Left renal cortex interstitium (tissue), 4 donors: ENCODE measurements at places on chromosomes 1 and 21.
A peak's percentile ranks its signal among the peaks of the same experiment; 100 is the strongest.

GRCh38 chr1:203513585-203514031, 19.7 kb downstream of the OPTC start:
- no peak for DNase-seq

- no peak for DNase-seq
These were observed 816 bp downstream of the HYI start for GRCh38 chr1:43452789-43453441.

DNA sequence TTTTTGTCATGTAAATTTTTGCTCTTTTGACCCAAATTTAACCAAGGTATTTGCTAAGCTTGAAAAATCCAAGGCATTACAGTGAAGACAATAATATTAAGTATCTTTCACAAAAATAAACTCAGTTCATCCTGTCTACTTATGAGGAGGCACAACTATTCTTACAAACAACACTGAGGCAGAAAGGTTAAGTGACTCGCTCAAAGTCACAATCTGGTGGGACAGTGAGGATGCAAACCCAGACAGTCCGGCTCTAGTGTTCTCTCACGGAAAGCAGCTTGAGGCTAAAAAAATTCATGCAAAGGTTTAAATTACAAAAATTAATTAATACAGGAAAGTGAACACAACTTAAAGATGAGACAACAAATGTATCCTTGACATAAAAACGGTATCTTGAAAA, 125.3 kb downstream of the SIPA1L2 start:
- DNase-seq: no peak

DNA sequence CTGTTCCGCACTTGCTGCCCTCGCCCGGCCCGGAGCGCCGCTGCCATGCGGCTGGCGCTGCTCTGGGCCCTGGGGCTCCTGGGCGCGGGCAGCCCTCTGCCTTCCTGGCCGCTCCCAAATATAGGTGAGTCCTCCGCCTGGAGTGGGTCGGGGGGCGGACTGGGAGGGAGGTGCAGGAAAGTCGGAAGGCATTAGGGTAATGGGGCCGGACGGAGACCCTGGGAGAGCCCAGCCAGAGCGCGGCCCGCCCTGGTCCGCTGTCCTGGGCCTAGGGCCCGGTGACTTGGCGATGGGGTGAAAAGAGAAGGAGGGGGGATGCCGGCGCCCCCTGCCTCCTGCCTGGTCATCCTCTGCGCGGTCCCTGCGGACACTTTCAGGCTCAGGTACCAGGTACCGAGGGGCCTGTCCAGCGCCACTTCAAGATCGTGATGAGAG, 243 bp downstream of the ADAM15 start:
- DNase-seq: no peak

DNA sequence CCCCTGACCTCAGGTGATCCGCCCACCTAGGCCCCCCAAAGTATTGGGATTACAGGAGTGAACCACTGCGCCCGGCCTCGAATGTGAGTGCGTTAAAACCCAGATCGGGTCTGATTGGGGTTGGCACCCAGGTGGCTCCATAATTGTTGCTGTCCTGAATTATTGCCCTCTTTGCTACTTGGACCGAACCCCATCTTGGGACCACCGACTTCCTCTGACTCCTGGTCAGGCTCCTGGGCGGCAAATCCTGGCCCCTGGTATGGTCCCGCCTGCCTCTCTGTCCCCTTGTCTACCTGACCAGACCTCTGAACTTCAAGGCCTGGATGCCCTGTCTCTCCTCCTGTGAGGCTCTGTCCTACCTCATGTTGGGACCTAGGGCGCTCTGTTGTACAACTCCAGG, 32.8 kb downstream of the L1TD1 start:
- no peak for DNase-seq

DNA sequence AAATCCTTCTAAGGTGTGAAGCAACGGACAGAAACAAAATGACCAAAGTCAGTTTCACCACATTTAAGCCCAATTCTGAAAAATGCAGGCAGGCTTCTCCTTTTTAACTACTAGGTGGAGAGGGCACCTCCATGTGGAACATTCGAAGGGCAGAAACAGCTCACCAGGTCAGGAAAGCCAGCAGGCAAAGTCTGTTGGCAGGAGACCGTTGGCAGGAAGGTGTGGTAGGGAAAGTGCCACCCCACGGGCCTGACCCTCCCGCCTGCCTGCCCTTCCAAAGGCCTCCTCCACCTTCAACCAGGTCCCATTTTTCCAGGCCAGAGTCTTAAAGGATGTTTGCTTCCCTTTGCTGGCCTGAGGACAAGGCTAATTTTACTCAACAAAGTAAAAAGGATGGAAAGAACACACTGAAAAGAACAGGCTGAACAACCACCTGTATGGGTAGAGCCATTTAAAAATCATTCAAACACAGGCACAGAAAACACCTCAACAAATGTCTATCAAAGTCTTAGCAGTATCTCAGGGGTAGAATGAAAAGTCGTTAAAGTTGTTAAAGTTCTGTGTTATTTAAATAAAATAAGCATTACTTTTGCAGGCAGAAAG, 26.4 kb downstream of the CAPZB start:
- DNase-seq: no peak

GRCh38 chr1:239386453-239387303, at the start of gene CHRM3:
Gene CHRM3 (plus strand): TSS chr1:239386568. CDS start chr1:239907452, 520,884 bp downstream.
- peak; percentile 61 for DNase-seq

- no peak for DNase-seq
These were observed 103.8 kb upstream of the PDE4B start for GRCh38 chr1:65688848-65689247.

GRCh38 chr1:116453906-116454305, 80.9 kb downstream of the ATP1A1 start:
- DNase-seq: no peak

- no peak for DNase-seq
These were observed 15.6 kb downstream of the PODN start for GRCh38 chr1:53077599-53077965.

- DNase-seq: no peak
These were observed 108.0 kb downstream of the BRINP2 start for GRCh38 chr1:177278626-177279390.

DNA sequence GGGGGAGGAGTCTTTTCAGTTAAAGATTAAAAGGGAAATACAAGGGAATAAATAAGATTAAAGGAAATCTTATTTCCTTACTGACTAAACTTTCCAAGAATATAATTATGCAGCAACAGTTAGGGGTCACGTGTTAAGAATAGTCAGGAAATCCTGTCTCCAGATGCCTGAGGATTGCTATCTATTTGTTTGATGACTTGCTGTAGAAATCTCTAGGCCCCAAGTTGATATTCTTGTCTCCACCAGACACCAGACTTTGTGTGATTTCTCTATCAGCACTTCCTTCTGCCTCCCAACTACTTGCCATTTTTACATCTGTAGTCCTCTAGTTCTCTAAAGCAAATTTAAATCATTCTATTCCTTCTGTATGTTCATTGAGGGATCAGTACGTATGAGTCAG, 77.5 kb downstream of the RPAP2 start:
- DNase-seq: no peak

- DNase-seq: no peak
These were observed 15.7 kb upstream of the WDTC1 start for GRCh38 chr1:27218736-27219135.

- no peak for DNase-seq
These were observed 213.1 kb downstream of the RERE start for GRCh38 chr1:8604041-8604945.

- DNase-seq: no peak
These were observed 3.7 kb downstream of the ARTN start for GRCh38 chr1:43937179-43937865.

- no peak for DNase-seq
These were observed 597.8 kb downstream of the KIF26B start for GRCh38 chr1:245752561-245752960.

- no peak for DNase-seq
These were observed 169.5 kb downstream of the VAV3 start for GRCh38 chr1:107795441-107795840.

- DNase-seq: no peak
These were observed 23.3 kb downstream of the TFF3 start for GRCh38 chr21:42291751-42292562.

GRCh38 chr1:33608825-33609400, 136.5 kb downstream of the ZSCAN20 start:
- DNase-seq: no peak

DNA sequence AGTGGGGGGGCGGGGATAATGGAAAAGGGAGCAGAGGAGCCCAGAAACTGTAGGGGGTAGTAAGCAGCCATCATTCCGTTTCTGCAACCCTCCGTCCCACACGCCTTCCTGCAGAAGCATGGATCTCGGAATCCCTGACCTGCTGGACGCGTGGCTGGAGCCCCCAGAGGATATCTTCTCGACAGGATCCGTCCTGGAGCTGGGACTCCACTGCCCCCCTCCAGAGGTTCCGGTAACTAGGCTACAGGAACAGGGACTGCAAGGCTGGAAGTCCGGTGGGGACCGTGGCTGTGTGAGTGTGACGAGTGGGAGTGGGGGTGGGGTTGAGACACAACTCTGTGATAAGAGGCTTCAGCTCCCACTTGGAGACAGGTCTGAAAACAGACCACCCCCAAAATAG, 706 bp downstream of the CREB3L4 start:
- peak; percentile 16 for DNase-seq

DNA sequence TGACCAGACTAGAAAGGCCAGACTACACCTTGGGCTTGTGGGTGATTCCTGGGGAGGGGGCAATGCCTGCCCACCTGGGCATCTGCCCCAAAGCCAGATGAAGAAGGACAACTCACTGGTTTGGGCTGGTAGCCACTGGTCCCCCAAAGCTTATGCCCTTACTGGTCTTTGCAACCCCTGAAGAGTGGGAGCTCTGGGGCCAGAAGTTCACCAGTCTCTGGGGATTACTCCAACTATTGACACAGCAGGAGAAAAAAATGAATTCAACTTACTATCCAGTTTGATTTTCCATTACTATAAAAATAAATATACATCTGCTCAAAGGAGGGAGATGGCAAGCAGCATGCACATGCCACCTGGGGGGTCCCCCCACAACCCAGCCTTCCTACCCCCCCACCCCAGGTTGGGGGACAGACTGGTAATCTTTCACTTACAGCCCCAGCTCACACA, 2.6 kb downstream of the AHDC1 start:
- DNase-seq: no peak

- DNase-seq: no peak
These were observed 60.4 kb upstream of the LYPLAL1 start for GRCh38 chr1:219113261-219113660.

GRCh38 chr1:117695796-117696490, 90.1 kb downstream of the TENT5C start:
- DNase-seq: no peak

GRCh38 chr1:112444269-112444668, 48.3 kb downstream of the CTTNBP2NL start:
- no peak for DNase-seq

GRCh38 chr21:44332383-44332782, 6.8 kb downstream of the CFAP410 start:
- DNase-seq: no peak

- DNase-seq: no peak
These were observed 148.0 kb downstream of the GALNT2 start for GRCh38 chr1:230215031-230215430.

DNA sequence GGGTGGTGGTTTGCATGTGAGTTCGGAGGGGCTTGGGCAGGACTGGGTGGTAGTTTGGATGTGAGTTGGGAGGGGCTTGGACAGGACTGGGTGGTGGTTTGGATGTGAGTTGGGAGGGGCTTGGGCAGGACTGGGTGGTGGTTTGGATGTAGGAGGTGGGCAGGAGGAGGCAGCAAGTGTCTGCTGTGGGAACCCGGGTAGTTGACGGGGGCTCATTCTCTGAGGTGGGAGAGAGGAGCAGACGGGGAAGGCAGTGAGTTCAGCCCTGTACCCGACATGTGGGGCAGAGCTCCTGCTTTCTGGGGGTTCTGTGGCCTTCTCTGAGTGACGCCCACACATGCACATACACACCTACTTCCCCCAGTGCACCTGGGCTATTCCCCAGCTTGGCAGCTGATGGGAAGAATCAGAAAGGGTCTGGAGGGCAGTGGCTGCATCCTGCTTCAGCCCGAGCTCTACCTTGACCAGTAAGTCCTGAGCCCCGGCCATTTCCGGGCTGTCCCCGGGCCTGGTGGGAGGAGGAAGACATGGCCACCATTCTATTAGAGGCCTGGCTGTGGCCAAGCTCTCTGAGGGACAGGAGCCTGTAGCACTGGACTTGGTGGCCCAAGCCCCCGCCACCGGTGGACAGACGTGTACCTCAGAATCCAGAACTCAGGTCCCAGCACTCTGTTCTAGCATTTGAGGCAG, 58.1 kb downstream of the EDN2 start:
- no peak for DNase-seq

- DNase-seq: no peak
These were observed 1.7 kb upstream of the NADK start for GRCh38 chr1:1779691-1780597.

DNA sequence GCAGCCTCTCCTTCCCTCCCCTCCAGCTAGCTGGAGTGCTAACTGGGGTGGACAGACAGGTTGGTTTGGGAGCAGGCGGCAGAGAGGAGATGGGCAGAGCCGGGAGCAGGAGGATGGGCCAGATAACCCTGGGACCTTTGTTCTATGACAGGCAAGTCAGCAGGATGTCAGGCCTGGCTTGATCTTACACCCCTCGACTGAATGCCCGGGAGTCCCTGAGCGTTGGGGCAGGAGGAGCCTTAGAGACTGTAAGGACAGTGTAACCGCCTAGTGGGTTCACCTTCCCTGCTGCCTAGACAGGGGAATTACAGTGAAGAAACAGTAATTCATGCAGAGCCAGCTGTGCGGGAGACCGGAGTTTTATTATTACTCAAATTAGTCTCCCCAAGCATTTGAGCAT, 60.2 kb downstream of the MDM4 start:
- no peak for DNase-seq

- no peak for DNase-seq
These were observed 608.5 kb upstream of the USP24 start for GRCh38 chr1:55823541-55824250.

DNA sequence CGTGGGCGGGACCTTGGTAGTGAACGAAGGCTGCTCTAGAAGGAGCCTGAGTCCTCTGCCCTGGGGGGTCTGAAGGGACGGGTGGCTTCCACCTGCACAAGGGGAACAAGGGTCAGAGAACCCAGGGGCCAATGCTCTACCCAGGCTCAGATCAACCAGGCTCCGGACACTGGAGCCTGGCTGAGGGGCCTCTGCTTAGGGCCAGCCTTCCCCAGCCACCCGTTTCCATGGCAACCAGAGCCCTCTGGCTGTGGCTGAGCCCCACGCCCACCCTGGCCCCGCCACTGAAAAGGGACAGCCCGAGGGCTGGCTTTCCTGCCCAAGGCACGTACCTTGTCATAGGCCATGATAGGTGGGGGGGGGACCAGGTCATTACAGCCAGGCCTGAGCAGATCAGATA, 724.6 kb downstream of the PTPRU start:
- DNase-seq: no peak

DNA sequence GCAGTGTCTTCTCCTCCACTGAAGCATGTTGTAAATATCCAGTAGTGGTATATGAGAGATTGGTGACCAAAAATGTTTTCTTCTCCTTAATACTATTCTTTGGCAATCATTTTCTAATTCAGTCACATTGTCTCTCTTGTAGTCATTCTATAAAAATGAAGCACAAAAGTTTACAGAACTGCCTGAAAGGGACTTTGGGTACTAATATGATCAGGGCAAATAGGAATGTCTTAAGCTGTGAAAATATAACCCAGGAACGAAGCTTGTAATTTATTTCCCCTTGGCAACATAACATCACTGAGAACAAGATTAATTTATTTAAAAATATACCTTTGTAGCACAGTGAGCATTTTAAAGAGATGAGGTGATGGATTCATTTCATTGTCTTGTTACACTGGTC, 4.9 kb downstream of the B3GALT2 start:
- no peak for DNase-seq

GRCh38 chr1:161351482-161351881, 16.2 kb downstream of the CFAP126 start:
- DNase-seq: no peak
